Mesothelial cell of epicardium (in vitro differentiated cells): ENCODE measurements at places on chromosomes 5 and 9. TPM values are rescaled to one million over a fixed set of nuclear protein-coding genes. Genes with fewer than 3 reads are reported as not detected.

Gene CLTA
- 173 to 181 TPM (median 180 TPM) in 3 replicates for total RNA-seq

Gene RICTOR
- 44.4 to 48.6 TPM (median 46.4 TPM) in 3 replicates for total RNA-seq

Gene LCN1
- not detected in 3 replicates for total RNA-seq

Gene HAPLN1
- total RNA-seq, result 1.4 to 2.8 TPM (median 1.9 TPM) in 3 replicates

Gene SNCB
- total RNA-seq, result not detected in 3 replicates

Gene ENHO
- 0.96 to 1.1 TPM (median 1.0 TPM) in 3 replicates for total RNA-seq

Gene PCDHA10
- 18.6 to 20.1 TPM (median 19.8 TPM) in 3 replicates for total RNA-seq

Gene GNAQ
- 44.4 to 47.0 TPM (median 46.9 TPM) in 3 replicates for total RNA-seq

Gene INSL6
- total RNA-seq, result not detected in 3 replicates
